Hematopoietic multipotent progenitor cell treated with erythropoietin and hydrocortisone succinate and interleukin-3 and kit ligand, for 15 days (in vitro differentiated cells): ENCODE measurements at places on chromosomes 2 and 18.

DNA sequence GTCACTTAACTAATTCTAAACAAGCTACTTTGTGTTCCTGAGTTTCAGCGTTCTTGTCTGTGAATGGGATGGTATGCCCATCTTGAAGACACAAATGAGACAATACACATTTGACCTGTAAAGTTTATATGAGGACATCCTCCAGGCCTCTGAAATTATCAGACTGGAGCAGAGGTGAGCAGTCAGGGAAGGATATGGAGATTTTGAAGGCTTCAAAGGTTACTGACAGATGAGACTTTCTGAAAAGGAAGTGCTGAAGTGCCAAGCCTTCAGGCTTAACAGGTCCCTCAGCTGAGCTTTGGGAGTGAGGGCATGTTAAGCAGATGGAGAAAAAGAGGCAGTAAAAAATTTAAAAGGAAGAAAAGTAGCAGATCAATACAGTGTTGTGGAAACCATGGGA, 110.9 kb upstream of the FOSL2 start:
- no peak for DNase-seq

DNA sequence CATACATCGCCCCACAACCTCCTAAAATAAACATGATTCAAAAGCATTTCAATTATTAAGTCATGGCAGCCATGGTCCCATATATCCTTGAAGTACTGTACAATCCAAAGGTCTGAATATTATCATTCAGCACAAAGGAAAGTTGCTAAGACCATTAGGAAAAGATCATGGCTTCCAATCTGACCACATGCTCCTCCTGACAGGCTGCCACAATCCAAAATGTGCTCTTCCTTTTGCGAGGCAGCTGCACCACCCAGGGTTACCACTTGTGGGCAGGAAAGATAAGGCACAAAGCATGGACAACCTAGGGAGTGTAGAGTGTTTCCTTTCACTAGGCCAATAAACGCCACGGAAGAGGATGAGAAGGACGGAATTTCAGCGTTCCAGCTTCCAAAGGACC, 5.4 kb downstream of the BOLA3 start:
- DNase-seq = peak; percentile 41

DNA sequence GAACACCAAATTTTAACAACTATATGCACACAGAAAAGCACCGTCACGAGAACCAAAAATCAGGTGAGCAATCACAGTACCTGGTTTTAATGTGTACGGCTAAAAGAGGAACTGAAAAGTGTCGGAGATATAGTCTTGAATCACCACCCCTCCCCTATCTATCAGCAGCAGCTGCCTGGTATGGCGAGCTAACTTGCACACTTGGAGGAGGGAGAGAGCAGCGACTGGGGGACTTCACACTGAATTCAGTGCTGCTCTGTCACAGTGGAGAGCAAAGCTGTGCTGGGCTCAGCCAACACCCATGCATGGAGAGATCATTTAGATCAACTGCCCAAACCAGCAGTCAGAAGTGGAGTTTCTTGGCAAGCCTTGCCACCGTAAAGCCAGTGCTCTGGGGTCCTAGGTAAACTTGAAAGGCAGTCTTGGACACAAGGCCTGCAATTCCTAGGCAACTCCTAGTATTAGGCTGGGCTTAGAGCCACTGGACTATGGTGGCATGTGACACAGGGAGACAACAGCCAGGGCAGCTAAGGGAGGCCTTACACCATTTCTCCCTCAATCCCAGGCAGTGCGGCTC, 89.2 kb upstream of the CD226 start:
- no peak for DNase-seq

DNA sequence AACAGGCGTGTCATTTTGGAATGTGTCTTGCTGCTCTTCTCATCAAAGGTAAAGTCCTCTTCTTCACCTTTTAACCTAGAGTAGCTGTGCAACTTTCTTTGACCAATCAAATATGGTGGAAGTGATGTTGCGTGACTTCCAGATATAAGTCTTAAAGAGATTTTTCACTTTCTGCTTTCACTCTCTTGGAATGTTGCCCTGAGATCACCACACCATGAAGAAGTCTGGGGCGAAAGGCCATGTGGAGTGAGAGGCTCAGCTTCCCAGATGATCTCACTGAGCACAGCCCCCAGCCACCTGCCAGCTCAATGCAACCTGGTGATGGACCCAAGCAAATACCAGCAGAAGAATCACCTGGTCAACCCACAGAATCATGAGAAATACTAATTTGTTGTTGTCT, 7.1 kb upstream of the GALNT3 start:
- no peak for DNase-seq

DNA sequence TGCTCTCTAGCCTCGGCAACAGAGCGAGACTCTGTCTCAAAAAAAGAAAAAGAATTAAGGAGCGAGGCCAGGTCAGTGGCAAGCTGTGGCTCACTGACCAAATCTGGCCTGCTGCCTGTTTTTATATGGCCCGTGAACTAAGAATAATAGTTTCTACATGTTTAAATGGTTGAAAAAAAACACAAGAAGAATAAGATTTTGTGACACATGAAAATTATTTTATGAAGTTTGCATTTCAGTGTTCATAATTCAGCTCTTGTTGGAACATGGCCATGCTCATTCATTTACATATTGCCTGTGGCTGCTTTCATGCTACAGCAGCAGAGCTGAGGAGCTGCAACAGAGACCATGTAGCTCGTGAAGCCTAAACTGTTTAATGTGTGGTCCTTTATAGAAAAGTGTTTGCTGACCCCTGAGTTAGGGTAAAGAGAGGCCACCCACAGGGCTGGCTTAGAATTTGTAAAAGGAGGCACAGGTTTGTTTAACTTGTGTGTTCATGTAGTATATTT, 59.5 kb downstream of the MFSD6 start:
- DNase-seq = no peak

DNA sequence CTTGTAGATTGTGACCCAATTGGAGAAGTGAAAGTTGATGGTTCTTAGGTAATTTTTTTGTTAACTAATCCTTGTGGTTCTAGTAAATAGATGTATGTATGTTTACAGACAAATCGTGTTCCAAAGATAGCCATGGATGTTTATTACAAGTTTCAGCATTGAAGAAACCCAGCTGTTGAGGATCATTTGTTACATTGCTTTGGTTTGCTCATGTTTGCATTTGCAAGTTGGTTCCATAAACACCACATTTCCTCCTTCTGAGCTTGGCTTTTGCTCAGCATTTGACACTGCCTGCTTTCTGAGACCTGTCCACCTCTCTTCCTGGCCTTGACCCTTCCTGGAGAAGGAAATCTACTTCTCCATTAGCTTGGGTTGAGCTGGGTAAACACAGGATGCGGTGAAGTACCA, 1.8 kb upstream of the CCDC68 start:
- DNase-seq = no peak

DNA sequence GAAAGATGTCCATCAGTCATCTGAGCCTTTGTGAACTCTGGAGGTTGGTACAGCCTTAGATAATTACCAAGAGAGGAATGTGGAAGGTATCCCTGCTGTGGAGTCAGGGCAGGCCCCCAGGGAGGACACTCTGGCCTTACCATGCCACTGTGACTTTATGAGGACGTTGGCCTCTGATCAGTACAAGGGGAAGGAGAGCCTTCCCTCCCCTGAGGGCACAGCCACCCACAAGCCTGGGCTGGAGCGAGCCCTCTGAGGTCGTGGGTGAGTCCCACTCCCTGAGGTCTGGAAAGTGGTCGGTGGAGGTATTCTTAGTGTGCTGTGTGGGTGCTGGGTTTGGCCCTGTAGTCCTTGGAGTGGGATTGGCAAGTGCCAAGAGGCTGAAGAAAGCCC, 91.6 kb downstream of the STPG4 start:
- DNase-seq = no peak

- no peak for DNase-seq
Observed at GRCh38 chr18:36075862-36076587, 8.7 kb upstream of the RPRD1A start.

GRCh38 chr2:70068119-70068518, 19.2 kb upstream of the PCBP1 start:
- no peak for DNase-seq

GRCh38 chr2:203804070-203804469, 63.5 kb upstream of the CTLA4 start:
- DNase-seq = no peak

DNA sequence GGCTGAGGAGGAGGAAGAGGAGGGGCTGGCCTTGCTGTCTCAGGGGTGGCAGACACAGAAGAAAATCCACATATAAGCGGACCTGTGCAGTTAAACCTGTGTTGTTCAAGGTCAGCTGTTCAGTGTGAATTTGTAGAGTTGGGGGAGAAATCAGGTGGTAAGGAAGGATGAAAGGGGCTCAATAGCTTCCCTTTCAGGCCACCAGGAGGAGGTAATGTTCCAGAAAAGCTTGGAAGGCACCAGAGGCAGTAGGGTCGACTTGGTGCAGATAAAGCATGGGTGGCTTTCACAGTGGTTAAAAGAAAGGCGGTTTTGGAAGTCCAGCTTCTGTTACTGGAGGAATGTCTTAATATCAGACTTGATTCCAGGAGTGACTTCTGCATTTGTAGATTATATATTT, 167.4 kb downstream of the THSD7B start:
- DNase-seq = no peak

DNA sequence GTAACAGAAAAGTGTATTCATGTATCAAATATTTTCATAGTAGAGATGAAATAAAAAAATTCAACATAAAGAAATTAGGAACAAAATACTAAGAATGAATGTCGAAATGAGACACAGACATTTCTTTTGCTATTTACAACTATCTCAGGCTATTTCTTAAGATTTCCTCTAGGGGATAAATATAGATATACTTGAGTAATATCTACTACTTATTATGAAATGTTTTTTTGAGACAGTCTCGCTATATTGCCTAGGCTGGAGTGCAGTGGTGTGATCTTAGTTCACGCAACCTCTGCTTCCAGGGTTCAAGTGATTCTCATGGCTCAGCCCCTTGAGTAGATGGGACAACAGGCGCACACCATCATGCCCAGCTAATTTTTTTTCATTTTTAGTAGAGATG, 326.1 kb downstream of the RNF144A start:
- DNase-seq = no peak

- DNase-seq = peak; percentile 39
Observed at GRCh38 chr18:3869848-3870247, 419.9 kb downstream of the TGIF1 start.

DNA sequence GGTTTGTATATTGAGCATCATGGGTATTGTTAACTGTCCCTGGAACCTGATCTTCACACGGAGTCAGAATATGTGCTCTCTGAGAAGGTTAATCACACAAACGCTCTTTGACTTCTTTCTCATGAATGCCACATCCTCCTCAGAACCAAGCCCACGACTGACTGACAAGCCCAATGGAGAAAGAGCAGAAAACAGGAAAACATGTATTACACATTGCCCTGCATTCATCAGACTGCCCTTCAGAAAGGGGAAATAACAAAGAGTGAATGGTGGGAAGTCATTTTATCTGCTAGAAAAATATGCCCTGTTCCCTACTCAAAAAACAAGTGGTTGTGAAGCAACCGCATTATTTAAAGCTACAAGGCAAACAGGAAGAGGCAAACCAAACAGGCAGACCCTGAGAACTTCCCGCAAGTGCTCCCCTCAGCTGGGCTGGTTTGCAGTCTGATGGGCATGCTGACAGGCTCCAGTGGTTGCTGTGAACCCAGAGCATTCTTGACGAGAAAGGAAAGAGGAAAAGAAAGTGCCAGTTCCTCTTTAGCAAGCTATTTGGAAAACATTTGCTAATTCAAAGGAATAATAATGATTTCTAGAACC, 172.9 kb upstream of the SETBP1 start:
- DNase-seq = no peak

- no peak for DNase-seq
Observed at GRCh38 chr2:136527560-136527959, 237.8 kb upstream of the THSD7B start.

- no peak for DNase-seq
Observed at GRCh38 chr2:70467237-70467636, 86.4 kb downstream of the TGFA start.

GRCh38 chr2:148495586-148495985, 149.0 kb upstream of the EPC2 start:
- DNase-seq = peak; percentile 45

GRCh38 chr2:161077367-161078210, 82.6 kb upstream of the TANK start:
- no peak for DNase-seq

- no peak for DNase-seq
Observed at GRCh38 chr2:219042157-219042556, 841 bp upstream of the CFAP65 start.

GRCh38 chr2:43943809-43944452, 51.9 kb downstream of the LRPPRC start:
- DNase-seq = no peak

- DNase-seq = no peak
Observed at GRCh38 chr2:138059487-138060300, 95.4 kb downstream of the HNMT start.

DNA sequence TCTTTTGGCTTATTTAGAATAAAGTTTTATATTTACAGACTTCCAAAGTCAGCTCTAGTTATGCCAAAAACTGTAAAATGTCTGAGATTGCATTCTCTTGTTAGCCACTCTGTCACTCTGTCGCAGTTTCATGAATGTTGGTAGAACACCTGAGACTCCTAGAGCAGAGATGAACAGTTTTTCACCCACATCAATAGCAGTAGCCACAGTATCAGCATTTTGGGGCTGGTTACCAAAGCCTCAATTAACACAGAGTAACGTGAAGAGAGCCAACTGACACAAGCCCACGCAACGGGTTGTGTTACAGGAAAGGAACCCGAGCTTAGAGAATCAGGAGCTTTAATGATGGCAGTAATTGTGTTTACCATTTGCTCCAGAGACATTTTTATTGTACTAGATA, 443.0 kb upstream of the SLC39A10 start:
- no peak for DNase-seq

DNA sequence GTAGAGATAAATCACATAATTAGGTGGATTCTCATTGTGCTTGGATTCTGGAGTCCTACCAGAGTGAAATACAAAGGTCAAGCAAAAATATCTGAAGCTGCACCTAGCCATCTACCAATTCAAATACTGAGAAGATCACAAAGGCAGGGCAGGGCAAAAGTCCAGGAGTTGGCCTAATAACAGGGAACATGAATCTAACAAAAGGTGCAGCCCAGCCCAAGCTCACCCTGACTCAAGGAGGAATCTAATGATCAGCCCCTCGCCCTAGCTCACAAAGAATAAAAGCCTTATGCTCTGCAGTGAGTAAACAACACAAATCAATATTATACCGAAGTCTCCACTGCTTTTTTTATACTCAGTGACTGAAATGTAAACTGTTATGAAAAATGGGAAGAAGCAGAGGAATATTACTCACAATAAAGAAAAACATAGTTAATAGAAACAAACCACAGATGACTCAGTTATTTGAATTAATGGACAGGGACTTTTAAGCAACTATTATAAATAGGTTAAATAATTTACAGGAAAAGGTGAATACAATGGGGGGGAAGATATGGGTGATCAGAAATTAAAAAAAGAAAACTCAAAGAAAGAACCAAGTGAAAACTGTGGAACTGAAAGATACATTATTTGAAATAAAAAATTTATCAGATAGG, 49.5 kb downstream of the ANTXR1 start:
- DNase-seq = no peak

- DNase-seq = no peak
Observed at GRCh38 chr18:40974448-40974847, 980.6 kb upstream of the PIK3C3 start.
